ENCODE measurements at places on chromosomes 6 and 20.

GRCh38 chr20:2469991-2470422 is 582 bp downstream of the SNRPB start:
- DNase-seq = peak; percentile 25
- peaks cover 41% of the 10 kb centered on the region for H3K4me1 ChIP-seq
- H3K27ac ChIP-seq = peak overlapping the region; percentile 98
- peaks cover 15% of the 10 kb centered on the region for H3K36me3 ChIP-seq
- peak overlapping the region; percentile 98 for H3K4me3 ChIP-seq

DNA sequence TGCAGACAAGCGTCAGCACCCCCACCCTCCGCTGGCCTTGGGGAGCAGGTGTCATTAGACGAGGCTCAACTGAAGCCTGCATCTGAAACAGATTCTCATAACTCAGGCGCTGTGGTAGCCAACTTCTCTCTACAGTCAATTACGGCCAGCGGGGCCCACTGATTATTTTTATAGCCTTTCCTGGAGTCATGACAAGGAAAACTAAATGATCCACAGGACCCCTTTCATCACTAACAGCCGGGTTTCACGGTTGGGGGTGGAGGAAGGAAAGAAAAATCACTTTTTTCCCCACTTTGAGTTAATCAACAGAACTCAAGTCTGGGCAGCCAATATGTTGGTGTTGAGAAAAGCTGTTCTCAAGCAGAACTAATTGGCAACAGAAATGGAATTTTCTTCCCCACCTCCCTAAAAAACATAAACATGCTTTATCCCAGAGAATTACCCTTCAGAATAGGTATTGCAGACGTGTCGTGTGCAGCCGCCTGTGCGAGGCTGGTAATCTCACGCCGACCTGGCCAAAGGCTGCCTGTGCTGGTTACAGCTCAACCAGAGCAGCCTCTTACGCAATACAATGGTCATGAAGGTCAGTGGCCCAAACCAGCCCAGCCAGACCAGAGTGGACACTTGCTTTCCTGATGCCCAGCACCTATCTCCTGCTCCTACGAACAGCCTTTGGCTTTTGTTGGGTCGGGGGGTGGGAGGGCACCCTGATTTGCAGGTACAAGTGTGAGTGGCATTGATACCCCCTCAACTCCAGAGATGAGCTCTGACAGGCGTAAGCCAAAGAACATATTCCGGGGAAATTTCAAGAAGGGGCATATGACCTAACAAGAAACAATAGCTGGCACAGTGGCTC is 11.0 kb downstream of the RIPOR3 start:
- peaks cover 2% of the 10 kb centered on the region for H3K4me1 ChIP-seq
- no peak for DNase-seq
- H3K27ac ChIP-seq = no peak overlapping the region
- H3K36me3 ChIP-seq = no peaks in the 10 kb centered on the region

GRCh38 chr20:4434681-4435080 is 287.0 kb upstream of the PRND start:
- H3K27me3 ChIP-seq = peaks cover 41% of the 10 kb centered on the region
- H3K4me1 ChIP-seq = no peaks in the 10 kb centered on the region
- H3K36me3 ChIP-seq = peaks cover 2% of the 10 kb centered on the region
- no peak overlapping the region for H3K27ac ChIP-seq

DNA sequence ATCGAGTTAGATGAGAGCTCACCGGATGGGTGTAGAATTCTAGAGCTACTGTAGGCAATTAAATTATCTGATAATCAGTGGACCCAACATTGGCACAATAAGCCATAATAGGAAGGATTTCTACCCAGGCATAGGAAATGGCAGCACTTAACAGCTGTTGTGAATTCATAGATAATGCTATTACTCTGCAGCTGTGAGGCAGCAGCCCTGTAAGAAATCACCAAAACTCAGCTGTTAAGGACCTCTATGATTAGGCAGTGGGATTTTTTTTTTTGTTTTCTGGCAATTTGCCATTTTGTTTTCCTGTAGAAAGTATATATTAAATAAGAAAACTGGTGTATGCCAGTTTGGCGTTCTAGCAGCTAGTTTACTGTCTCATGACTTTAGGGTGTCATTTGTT is 609.1 kb upstream of the SLC35B3 start:
- H3K27ac ChIP-seq = no peak overlapping the region
- no peaks in the 10 kb centered on the region for H3K27me3 ChIP-seq
- no peaks in the 10 kb centered on the region for H3K4me1 ChIP-seq
- no peak for DNase-seq

GRCh38 chr6:170424604-170425126 is 118.1 kb downstream of the FAM120B start:
- DNase-seq = no peak
- no peaks in the 10 kb centered on the region for H3K4me1 ChIP-seq
- H3K36me3 ChIP-seq = peaks cover 2% of the 10 kb centered on the region

GRCh38 chr6:38837101-38837500 is 122.0 kb downstream of the DNAH8 start:
- H3K27ac ChIP-seq = no peak overlapping the region
- H3K27me3 ChIP-seq = peaks cover 19% of the 10 kb centered on the region
- no peaks in the 10 kb centered on the region for H3K4me1 ChIP-seq
- no peak for DNase-seq
- H3K36me3 ChIP-seq = peaks cover 2% of the 10 kb centered on the region
- no peak overlapping the region for H3K4me3 ChIP-seq

- no peak for DNase-seq
- H3K4me3 ChIP-seq = no peak overlapping the region
- peaks cover 7% of the 10 kb centered on the region for H3K4me1 ChIP-seq
- H3K27me3 ChIP-seq = no peaks in the 10 kb centered on the region
- H3K36me3 ChIP-seq = peaks cover 9% of the 10 kb centered on the region
Observed at GRCh38 chr6:53258076-53258773, 90.5 kb downstream of the ELOVL5 start.
